T-helper 17 cell (primary cell): ENCODE measurements at places on chromosomes 11 and 22.

DNA sequence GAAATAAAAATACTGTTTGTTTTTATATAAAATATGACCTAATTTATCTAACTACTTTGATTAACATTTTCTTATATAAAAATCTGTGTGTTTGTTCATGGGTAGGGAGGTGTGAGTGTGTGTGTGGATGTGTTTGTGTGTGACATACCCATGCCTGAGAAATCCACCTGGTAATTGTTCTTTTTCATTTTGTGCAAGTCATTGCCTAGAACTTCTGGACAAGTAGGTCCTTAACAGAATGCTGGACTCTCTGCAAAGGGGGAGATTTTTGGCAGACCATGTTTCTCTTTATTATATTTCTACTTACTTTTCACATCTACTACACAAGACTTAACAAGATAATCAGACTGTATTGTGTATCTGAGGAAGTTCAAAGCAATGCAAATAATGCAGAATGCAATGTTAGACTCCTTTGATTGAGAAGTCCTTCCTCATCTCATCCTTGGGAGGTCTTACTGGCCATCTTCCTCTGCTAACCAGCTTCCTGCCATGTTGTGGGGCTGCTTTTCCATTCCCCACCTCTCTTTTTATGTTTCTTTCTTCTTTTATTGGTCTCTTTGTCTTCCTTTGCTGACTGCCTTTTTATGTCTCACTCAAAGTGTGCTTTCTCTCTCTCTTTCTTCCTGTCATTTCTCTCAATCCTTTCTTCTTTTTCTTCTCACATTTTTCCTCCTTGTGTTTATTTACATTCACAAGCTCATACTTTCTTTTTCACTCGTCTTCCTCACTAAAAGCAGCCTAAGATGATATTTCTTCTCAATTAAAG, 1017.0 kb upstream of the CNTN5 start:
- no peak for DNase-seq

DNA sequence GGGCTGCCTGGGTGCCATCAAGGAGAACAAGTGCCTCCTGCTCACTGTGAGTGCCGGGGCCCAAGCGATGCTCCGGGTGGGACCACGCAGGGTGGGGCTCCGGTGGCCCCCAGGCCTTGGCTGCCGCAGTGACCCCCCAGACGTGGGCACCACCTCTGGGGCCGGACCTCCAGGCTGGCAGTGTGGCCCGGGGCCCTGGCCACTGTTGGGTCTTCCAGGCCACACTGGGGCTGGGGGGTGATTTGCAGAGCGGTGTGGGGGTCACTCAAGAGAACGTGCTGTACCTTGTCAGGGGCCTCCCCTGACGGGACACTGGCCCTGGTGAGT, 20.0 kb downstream of the TSPAN4 start:
- no peak for DNase-seq

- DNase-seq, result no peak
Measured at GRCh38 chr11:68142441-68143309, 21.5 kb upstream of the CHKA start.

DNA sequence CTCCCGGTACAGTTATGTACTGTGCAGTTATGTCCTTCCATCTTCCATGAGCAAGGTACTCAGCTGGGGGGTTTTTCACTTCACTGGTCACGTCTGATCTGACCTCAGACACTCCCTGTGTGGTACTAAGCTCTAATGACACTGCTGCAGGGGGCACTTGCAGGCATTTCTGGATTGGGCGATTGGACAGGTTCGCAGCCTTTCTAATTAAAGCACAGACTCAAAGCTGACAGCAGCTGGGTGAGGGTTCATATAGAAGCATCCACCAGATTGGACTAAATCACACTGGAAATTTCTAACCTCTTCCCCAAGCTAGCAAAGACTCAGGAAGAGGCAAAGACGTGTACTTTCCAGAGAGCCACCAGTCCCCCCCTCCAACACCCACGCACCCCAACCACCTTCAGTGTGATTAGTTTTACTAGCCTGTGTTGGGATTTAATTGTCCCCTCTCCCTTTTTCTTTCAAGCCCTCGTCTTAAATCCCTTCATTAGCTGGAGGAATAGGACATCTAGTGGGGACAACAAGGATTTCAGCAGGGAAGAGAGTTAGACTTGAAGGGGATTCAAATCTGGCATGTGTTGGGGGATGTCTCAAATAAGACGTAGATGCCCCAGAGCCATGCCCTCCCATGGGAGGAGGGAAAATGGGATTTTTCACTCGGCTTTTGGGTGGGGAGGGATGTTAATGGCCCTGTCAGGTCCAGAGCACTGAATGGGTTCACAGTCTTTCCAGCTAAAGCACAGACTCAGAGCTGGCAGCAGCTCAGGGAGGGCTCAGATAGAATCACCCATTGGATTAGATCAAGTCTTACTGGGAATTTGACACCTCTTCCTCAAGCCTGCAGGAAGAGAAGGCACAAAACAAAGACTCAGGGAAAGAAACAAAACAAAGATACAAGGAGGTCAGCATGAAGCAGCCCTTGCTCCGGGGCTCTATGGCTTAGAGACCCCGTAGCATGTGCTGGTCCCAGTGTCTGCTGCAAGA, 10.9 kb downstream of the INS start:
- DNase-seq, result no peak

DNA sequence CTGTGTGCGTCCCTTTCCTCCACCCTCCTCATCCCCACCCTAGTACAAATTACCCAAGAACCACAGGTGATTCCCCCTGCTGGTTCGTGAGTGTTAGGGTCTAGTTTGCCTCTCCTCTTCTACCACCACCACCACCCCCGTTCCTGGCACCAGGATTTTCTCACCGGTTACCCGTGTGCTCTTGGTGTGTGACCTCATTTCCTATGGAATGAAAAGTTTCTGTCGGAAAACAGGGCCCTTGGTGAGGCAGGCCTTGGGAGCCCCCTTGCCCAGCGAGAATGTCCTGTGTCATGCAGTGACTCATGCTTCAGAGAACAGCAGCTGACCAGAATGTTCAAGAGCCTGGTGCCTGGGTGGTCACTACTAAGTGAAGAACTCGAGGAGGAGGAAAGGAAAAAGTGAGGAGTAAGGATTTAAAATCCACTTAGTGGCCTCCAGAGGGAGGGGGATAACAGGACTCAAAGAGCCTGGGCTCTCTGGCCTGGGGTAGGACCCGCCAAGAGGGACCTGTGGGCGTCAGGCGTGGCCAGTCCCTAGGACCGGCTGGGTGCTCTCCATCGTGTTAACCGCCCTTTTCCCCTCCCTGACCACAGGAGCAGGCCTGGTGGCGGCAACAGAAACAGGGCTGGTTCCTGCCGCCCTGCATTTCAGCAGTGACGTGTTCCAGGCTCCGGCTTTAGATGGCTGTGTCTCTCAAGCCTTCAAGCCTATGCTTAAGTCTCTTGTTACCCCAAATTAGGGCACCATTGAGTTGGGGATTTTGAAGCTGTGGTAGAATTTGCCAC, 30.2 kb downstream of the C22orf31 start:
- DNase-seq, result no peak

DNA sequence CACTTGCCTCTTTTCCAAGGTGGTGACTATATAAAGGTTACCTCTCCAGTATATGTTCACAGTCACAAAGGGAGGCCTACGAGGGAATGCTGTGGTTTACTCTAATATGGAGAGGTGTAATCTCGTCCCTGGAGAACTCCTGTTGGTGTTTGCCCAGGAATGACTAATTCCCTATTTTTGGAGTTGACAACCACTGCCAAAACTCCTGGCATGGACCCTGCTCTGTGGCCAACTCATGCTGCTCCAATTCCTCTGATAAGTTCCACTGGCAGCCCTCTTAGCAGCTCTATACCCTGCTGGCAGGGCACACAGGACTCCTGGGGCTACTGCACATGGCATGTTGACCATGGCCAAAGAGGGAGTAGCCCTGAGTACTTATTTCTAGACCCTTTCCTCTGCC, 418.7 kb upstream of the ANO5 start:
- no peak for DNase-seq

DNA sequence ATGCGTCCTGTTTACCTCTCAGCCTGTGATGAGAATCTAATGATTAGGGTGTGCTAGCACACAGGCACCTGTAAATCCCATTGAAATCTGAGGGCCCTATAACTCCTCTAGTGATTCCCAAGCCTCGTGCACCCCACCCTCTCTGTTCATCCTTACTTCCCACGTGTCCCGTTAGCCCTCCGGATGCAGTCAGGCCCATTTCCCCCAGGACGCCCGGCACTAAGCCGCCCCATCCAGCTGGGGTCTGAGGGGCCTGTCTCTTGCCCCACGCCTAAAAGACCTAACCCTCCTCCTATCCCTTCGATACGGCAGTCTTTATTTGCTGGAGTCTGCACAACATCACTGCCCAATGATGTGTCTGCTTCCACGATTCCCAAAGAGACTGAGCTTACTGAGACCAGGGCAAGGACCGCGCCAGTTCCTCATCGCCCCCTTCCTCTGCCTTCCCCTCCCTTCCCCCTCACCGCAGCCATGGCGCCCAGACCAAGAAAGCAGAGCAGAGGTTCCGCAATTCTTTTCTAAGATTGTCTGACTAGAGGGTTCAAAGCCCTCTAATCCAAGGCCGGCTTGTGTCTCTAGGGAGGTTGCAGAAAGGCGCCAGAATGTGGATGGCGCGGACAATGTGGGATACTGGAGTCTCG, 1.1 kb upstream of the FADS2 start:
- no peak for DNase-seq

- no peak for DNase-seq
Measured at GRCh38 chr11:62432695-62433094, 13.9 kb downstream of the SCGB1A1 start.

- no peak for DNase-seq
Measured at GRCh38 chr11:75475767-75476650, 43.0 kb upstream of the KLHL35 start.

- no peak for DNase-seq
Measured at GRCh38 chr11:117816846-117817367, 7.6 kb downstream of the FXYD2 start.

DNA sequence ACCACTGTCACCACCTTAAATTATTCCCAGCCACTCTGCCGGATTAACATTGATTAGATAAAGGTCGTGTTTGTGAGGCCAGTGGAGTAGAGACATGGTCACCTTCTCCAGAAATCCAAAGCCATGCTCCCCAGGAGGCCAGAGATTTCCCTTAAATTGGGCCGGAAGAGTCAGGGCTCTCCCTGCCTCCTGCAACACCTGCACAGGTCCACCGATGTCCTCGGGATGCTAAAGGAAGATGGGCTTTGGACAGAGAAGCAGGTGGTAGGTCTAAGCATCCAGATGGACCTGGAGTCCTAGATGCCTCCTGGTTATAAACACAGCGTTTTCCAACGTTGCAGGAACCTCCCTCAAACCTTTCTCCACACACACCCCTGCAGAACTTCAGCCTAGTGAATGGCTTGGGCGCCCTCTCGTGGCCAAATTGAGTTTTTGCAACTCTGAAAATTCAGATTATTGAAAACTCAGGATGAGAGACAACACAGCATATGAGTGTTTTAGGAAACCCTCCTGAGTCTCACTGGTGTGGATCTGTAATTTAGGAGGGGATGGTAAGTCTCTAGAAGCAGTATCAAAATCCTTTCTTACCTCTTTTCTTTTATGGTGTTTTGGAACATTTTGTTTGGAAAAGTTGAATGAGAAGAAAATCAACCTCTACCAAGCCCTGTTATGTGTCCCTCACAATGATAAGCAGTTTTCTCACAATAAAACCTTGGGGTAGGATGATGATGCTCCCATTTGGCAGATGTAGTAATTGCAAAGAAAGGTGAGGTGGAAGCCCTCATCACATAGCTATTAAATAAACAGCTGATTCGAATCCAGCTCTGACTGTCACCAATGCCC, 109.6 kb downstream of the RRAS2 start:
- peak; percentile 51 for DNase-seq

GRCh38 chr22:46007848-46008261, 30.9 kb upstream of the WNT7B start:
- no peak for DNase-seq

DNA sequence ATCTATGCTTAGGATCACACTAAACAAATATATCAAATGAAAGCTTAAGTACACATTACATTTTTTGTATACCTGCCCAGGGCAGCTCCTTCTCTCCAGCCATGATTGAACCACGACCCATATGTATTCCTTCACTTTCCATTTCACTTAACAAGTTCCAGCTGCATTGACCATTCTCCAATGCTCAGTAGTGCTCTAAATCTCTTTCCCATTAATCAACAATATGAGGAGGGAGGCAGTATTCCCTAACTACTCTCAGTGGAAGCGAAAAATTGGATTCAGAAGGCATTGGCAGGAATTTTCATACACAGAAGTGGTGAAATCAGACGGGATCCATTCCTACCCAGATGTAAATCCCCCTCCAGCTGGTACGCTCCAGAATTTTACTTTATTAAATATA, 372.0 kb upstream of the LUZP2 start:
- DNase-seq, result no peak

DNA sequence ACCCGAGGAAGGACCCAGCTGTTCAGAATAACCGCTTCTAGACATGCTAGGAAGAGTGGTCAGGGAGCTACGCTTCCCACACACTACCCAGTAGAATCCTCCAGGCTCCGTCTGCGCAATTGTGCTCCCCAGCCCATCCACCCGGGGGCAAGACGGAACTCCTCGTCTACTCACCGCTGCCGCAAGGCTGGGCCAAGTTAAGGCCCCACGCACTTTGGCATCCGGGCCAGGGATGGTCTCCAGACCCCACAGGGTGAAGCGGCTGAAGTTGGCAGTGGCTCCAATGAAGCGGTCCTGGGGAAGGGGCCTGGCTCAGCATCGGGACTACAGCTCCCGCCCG, 757 bp downstream of the RNASEH2C start:
- DNase-seq, result no peak

DNA sequence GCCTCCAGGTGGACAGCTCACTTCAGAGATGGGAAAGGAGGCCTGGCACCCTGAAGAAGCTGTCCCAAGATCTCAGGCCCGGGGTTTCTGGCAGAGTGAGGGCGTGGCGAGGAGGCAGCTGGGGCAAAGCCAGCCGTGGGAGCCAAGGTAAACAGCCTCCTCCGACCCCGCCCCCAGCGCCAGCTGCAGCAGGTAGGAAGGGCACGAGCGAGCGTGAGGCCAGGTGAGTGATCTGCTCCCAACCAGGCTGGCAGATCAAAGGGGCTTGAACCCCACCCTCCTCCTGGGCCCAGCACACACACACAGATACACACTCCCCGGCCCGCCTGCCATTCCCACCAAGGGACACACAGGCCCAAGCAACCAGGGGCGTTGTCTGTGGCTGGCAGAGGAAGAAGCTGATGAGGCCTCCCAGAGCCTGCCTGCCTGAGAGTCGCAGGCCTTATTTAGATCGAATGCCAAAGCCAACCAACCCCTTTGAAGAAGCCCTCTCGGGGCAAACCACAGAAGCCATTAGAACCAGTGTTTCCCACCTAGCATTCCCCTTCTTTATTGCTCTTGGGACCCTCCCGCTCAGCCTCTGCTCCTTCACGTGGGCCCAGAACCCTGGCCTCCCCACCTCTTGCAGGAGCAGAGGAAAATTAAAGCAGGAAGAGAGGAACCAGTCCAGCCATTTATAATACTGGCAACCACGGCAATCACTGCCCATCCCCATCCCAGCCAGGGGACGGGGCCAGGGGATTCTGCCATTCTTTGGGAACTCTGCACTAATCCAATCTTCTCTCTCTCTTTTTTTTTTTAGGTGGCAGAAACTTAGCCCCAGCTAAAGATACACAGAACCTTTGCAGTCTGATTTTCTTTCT, 5.0 kb downstream of the PDGFB start:
- DNase-seq, result no peak
